ENCODE measurements at places on chromosomes 1 and 21.

DNA sequence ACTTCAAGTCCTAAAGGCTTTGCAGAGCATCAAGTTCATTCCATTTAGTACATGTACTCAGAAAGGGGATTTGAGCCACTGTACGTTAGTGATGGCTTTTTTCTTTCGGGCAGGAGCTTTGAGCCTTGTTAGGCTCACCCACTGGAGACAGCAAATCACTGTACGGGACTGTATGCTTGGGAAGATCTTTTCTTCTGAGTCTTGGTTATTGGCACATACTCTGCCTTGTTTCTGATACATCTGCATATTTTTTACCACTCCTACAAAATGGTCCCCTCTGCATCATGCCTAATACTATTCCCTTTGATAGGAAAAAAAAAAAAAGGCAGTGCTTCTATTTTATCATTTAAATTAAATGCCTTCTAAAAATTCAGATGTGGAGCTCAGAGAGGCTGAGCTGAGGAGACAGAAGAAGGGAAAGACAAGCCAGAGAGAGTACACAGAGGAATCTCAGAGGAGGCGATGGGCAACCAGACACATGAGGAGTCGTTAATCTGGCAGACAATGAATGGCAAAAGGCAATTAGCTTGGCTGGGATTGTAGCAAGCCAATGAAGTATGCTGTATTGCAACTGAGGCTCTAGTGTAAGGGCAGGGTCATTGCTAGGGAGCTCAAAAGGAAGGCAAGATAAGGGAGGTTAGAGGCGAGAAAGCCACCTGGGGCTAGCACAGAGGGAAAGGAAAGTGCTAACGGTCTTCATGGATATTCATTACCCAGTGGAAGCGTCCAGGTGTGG lies 39.4 kb downstream of the PHC2 start:
- no peak for DNase-seq

- peak; percentile 50 for DNase-seq
Measured at GRCh38 chr1:154328318-154329151, 3.2 kb downstream of the ATP8B2 start.

- no peak for DNase-seq
Measured at GRCh38 chr1:207670192-207670591, 25.3 kb downstream of the CR1L start.

DNA sequence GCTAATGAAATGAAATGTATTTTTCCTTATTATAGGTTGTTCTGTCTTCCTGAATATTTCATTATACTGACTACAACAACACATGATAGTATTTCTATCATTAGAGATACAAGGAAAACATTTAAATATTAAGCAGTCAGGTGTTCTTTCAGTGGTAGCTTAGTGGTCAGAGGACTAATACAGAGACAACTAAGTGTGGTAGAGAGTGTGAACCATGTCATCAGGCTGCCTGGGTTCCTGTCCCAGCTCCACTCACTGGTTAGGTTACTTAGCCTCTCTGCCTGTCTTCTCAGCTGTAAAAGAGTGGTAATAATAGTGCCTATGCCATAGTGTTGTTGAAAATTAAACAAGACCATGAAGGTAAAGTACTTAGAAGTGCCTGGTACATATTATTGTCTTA lies 3.9 kb downstream of the UAP1 start:
- no peak for DNase-seq

- DNase-seq: no peak
Measured at GRCh38 chr1:212581034-212581433, 27.5 kb upstream of the ATF3 start.

DNA sequence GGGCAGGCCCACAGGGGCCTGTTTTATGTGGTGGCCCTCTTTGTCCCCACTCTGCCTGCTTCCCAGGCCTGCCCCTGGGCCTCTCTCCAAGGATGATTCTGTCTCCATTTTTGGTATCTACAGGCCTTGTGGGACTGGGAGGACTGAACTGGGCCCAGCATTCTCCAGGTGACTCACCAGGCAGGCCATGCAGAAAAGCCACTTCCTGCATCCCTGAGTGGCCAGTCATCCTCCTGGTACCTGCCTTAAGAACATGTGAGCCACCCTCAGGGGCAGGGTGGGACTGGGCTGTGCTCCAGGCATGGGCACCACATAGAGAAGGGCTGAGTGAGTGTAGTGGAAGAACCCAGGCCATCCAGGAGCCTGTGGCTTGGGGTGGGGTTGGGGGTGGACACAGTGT lies 20.0 kb upstream of the BCAR3 start:
- peak; percentile 95 for DNase-seq

GRCh38 chr1:241869022-241869421 lies 21.0 kb downstream of the EXO1 start:
- DNase-seq: no peak

- DNase-seq: no peak
Measured at GRCh38 chr1:5254131-5254725, 599.8 kb downstream of the AJAP1 start.

GRCh38 chr1:115158181-115158580 lies 68.9 kb upstream of the TSPAN2 start:
- no peak for DNase-seq

GRCh38 chr1:116397728-116398127 lies 24.7 kb downstream of the ATP1A1 start:
- no peak for DNase-seq

GRCh38 chr1:54866801-54867716 lies 19.9 kb downstream of the DHCR24 start:
- DNase-seq: no peak

GRCh38 chr1:65840683-65841082 lies 48.0 kb downstream of the PDE4B start:
- no peak for DNase-seq

- DNase-seq: no peak
Measured at GRCh38 chr1:11157867-11158266, 31.3 kb upstream of the ANGPTL7 start.

DNA sequence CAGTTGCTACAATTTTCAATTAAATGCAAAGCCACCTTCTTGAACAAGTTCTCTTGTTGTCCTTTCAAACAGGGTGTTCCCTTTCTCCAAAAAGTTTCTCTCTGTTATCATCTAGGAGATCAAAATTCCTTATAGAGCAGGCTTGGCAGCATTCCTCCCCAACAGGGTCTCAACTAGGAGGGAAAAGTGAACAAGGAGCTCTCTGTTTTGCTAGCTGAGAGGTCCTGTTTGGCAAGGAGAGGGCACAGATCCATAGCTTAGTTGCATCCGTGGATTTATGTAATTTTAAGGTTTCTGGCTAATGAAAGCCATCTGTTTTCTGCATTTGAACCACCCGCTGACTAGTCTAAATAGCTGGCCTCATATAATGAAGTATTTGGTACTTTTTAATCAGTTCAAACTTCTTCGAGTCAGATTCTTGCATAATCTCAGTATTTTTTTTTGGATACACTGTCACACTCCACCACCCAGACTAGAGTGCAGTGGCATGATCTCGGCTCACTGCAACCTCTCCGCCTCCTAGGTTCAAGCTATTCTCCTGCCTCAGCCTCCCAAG lies 54.0 kb downstream of the APP start:
- no peak for DNase-seq

DNA sequence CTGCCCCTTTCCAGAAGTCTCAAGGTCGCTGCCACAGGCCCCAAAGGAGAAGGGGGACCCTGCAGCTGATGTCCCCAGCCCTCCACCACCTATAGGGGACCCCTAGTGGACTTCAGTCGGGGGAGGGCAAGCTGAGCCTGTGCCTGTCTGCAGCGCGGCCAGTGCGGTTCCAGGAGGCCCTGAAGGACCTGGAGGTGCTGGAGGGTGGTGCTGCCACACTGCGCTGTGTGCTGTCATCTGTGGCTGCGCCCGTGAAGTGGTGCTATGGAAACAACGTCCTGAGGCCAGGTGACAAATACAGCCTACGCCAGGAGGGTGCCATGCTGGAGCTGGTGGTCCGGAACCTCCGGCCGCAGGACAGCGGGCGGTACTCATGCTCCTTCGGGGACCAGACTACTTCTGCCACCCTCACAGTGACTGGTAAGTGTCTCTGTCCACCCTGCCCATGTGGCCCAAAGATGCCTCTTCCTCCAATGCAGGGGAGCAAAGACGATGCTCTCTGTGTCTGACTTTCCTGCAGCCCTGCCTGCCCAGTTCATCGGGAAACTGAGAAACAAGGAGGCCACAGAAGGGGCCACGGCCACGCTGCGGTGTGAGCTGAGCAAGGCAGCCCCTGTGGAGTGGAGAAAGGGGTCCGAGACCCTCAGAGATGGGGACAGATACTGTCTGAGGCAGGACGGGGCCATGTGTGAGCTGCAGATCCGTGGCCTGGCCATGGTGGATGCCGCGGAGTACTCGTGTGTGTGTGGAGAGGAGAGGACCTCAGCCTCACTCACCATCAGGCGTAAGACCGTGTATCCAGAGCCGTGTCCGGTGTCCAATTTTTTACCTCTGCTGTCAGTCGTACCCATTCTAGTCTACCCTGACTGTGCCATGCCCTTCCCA lies 79.9 kb downstream of the OBSCN start:
- DNase-seq: no peak

- peak; percentile 42 for DNase-seq
Measured at GRCh38 chr21:34690041-34690792, 21.4 kb downstream of the CLIC6 start.

- peak; percentile 98 for DNase-seq
Measured at GRCh38 chr1:46183079-46183847, 7.0 kb upstream of the P3R3URF start.

GRCh38 chr1:8065369-8065768 lies 39.3 kb upstream of the ERRFI1 start:
- no peak for DNase-seq

- DNase-seq: no peak
Measured at GRCh38 chr1:60895701-60896100, 186.7 kb upstream of the NFIA start.

- DNase-seq: no peak
Measured at GRCh38 chr1:190658907-190659306, 181.2 kb upstream of the BRINP3 start.

- peak; percentile 32 for DNase-seq
Measured at GRCh38 chr1:30707412-30708360, 15.7 kb downstream of the MATN1 start.
